Left cardiac atrium (tissue), 4 donors: ENCODE measurements at places on chromosomes 1 and 21.

GRCh38 chr21:45555557-45556301 lies 13.5 kb upstream of the SLC19A1 start:
- peak; percentile 72 for DNase-seq

DNA sequence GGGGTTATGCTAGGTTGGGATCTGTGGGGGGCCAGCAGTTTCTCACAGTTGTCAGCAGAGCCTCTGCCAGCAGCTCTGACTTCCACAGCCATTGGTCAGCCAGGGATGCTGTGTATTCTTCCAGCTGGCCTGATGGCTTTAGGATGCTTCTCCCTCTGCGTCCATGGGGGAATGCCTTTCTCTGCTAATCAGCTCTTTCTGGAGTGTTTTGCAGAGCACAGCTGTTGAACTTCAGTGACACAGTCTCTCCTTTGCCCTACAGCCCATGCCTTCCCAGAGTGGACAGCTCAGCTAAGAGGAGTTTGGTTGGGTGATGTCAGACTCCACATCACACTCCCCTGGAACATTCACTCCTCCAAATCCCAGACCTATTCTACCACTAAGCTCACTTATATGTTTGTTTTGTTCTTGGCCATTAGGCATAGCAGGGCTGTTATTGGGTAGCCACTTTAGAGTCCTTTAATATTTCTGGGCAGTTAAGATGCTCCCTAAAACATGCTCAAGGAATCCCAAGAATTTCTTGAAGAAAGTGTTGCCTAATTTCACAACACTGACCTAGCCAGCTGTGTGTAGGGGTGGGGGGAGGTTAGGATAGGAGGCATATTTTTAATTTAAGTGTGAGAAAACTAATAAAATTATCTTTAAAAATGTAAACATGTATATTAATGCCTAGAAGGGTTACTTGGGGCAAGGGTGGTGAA lies 75.3 kb upstream of the KIAA0040 start:
- DNase-seq = peak; percentile 35

DNA sequence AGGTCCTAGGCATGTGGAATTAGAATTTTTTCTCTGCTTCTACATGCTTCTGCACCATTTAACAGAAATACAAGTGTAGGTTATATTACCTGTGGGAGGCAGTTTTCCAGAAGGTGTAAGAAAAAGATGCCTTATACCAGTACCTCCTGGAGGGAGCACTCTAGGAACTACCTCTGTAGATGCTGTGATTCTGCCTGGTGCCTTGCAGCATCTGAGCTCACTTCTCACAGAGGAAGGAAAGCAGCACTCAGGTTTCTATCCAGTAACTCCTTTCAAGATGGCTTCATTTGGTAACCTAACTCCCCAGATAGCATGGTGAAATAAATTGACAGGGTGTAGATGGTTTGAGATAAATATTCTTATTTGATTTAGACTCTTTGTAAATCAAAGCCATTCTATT lies 50.3 kb downstream of the GIPC2 start:
- DNase-seq = no peak

GRCh38 chr1:6471086-6471969 lies 5.4 kb upstream of the TNFRSF25 start:
- DNase-seq = no peak

- DNase-seq = no peak
Measured at GRCh38 chr1:39695016-39695415, 3.8 kb upstream of the HPCAL4 start.
